ELR (cell line): ENCODE measurements at places on chromosomes 12 and 14.
A peak's percentile ranks its signal among the peaks of the same experiment; 100 is the strongest.

DNA sequence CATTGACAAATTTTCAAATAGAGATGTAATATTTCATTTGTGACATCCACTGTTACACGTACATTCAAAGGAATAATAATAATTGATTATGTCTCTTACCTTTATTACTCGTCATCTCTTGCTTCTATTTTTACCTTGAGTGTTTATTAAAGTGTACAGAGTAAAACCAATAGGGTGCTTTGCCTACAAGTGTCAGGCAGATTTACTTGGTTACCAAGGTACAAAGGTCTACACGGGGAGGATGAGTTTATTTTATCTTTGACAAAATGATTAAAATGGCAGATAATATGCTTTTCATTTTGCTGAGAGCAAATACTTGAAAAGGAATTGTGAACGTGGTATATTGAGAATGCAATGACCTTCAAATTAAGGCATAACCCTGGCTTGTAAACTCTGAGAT is 137.8 kb upstream of the SOX5 start:
- DNase-seq, result no peak

GRCh38 chr12:28217805-28218204 is 27.5 kb downstream of the CCDC91 start:
- no peak for DNase-seq

DNA sequence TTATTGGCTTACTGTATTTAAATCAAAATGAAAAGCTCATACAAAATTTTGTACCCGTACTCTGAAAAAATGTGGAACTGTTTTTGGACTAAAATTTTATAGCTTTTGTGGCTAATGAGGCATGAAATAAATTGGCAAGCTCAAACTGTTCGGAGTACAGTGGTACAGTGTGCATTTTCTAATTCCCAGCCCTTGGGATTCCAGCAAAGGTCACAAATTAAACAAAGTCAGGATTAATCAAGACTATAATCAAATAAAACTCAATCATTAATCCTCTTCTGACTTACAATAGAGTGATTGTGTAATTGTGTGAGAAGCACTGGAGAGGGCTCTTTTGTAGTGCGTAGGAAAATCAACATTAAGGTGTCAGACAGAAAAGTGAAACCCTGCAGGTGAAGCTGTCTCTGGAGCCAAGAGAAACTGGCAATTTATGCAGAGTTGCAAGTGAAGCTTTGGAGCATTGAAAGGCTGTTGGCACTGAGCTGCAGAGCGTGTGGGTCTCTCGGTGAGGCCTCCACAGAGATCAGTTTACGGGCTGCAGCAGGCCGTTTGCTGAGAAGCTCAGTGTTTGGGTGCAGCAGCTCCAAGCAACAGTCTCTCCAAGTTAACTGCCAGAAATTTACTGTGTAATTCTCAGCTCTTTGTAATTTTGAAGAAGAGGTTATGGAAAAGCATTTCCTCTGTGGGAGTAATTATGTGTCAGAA is 275.9 kb downstream of the FBXL14 start:
- peak; percentile 42 for DNase-seq

DNA sequence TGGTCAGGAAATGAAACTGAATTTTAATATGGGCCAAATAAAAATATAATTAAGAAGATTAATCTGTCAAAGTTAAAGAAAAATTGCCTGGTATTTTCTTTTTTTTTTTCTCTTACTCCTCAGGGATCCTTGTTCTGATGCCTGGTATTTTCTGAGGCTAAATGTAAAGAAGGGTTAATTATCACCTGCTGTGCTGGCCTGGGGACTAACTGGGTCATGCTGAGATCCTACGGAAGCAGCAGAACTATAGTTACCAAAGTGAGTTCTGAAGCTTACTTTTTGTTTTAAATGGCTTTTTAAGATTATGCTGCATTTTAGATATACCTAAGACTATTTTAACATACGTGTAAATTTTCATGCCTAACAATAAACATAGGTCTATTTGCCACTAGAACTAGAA is 23.3 kb downstream of the ZC2HC1C start:
- DNase-seq, result no peak

GRCh38 chr14:76926521-76927251 is 100.5 kb downstream of the LRRC74A start:
- peak; percentile 31 for DNase-seq

- DNase-seq, result no peak
Measured at GRCh38 chr14:64247195-64247594, 47.0 kb downstream of the ESR2 start.

- peak; percentile 77 for DNase-seq
Measured at GRCh38 chr14:92846162-92846897, 52.2 kb downstream of the GOLGA5 start.

GRCh38 chr12:111748867-111749266 is 17.9 kb upstream of the ALDH2 start:
- no peak for DNase-seq

DNA sequence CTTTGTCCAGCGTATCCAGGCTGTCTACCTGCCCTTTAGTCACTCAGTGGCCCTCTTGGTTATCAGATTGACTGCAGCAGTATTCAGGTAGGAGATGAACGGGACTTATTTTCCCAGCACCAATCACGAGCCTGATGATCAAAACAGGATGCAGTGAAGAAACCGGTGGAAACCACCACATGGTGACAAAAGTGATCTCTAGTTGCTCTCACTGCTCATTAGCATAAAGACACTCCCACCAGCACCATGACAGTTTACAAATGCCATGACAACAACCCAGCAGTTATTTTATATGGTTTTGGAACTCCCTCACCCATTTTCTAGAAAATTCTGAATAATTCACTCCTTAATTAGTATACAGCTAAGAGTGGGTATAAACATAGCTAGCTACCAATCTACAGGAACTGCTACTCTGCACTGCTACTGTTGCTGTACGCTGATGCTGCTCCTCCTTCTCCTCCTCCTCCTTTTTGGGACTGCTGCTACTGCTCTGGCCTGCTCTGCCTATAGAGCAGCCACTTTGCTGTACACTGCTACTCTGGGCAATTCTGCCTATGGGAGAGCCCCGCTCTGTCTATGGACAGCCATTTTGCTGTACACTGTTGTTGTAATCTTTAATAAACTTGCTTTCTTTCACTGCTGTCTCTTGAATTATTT is 142.5 kb upstream of the SSTR1 start:
- DNase-seq, result peak; percentile 2
